ENCODE measurements at places on chromosomes 12 and 14.

- no peak for DNase-seq
Observed at GRCh38 chr12:63782466-63782865, 2.8 kb downstream of the RXYLT1 start.

GRCh38 chr12:47786662-47787280 is 13.7 kb downstream of the SLC48A1 start:
- no peak for DNase-seq

DNA sequence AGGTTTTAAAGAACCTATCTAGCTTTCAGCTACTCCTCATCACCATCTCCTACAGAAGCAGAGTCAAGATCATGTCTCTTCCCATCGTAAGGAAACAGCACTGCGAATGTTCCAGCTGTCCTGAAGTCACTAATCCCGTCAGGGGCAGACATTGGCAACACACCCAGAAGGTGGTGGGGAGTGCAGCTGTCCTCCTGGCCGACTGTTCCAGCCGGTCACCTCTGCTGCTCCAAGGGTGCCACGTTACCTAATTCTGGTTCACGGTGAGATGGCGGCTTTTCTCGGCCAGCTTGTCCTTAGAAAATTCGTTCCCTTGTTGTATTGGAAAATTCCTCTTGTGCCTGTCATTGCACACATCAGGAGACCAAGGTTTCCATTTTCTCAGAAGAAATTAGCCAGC is 196.2 kb downstream of the ZFP36L1 start:
- no peak for DNase-seq

- peak; percentile 38 for DNase-seq
Observed at GRCh38 chr12:2739832-2740641, 54.7 kb upstream of the FKBP4 start.

- DNase-seq: no peak
Observed at GRCh38 chr12:131905630-131906091, 11.2 kb downstream of the ULK1 start.

All from AG08395 (cell line).